ENCODE measurements at places on chromosomes 6 and 20. TPM values are rescaled to one million over a fixed set of nuclear protein-coding genes. Genes with fewer than 3 reads are reported as not detected.

The HLA-G gene
- not detected for total RNA-seq

The NKX2-2 gene
- not detected for total RNA-seq

GRCh38 chr6:1424306-1424927 is 35.0 kb downstream of the FOXF2 start:
- peak; percentile 57 for DNase-seq

DNA sequence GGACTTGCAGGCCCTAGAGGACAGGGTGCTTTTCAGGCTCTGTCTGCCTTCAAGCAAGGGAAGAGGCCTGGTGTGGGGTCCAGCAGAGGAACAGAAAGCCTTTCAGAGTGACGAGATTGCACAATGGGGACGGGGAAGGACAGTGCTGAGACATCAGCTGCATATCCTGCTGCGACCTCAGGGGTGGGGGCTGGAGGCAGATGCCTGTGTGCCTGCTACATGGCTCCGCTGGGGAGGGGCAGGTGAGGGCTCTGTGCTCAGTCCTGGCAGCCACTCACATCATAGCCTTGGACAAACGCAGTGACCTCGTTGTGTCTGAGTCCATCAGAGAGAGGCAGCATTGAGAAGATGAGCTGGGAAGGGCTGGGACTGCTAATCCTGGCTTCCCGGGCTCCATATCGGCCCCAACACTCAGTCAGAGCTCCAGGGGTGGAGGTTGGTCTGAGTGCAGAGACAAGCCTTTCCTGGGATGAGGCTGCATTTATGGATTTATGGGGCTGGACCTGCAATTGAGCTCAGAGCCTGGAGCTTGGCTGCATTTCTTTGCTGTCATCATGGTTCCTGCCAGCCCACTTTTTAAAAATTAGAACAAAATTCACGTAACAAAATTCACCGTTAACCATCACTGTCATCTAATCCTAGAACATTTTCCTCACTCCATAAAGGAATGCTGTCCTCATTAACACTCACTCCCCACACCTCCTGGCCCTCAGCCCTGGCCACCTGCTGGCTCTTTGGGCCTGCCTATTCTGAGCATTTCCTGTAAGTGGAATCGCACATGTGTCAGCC is 196.9 kb upstream of the SLC24A3 start:
- no peak for DNase-seq

DNA sequence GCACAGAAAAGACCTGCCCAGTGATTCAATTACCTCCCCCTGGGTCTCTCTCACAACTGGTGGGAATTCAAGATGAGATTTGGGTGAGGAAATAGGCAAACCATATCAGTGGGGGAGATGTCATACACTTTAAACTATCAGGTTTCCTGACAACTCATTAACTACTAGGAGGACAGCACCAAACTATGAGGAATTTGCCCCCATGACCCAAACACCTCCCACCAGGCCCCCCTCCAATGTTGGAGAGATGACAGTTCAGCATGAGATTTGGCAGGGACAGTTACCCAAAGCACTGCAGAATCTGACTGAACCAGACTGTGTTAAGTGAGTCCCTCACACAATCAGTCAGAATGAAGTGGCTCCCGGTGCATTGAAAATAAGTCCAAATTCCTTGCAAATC is 148.0 kb downstream of the TTLL2 start:
- no peak for DNase-seq

Data from Caki2 (cell line).